Activated CD8-positive, alpha-beta T cell treated with anti-CD3 and anti-CD28 coated beads, Interleukin-2, amount 10 ng/mL, durations not matched to agents 7 days and 5 days (primary cell): ENCODE measurements at places on chromosomes 16 and 17. TPM values are rescaled to one million over a fixed set of nuclear protein-coding genes. Genes with fewer than 3 reads are reported as not detected.

CSH2 gene
- total RNA-seq, result not detected

FNDC8 gene
- total RNA-seq, result not detected

- no peaks in the 10 kb centered on the region for H3K36me3 ChIP-seq
- peaks cover 13% of the 10 kb centered on the region for H3K27me3 ChIP-seq
- H3K4me1 ChIP-seq, result no peaks in the 10 kb centered on the region
- no peak overlapping the region for H3K27ac ChIP-seq
- no peak for DNase-seq
- H3K4me3 ChIP-seq, result no peak overlapping the region
These were observed 14.1 kb upstream of the NKD1 start for GRCh38 chr16:50534091-50534490.

GRCh38 chr17:32488604-32489180, 1.9 kb downstream of the CDK5R1 start:
- H3K27me3 ChIP-seq, result no peaks in the 10 kb centered on the region
- H3K36me3 ChIP-seq, result peaks cover 27% of the 10 kb centered on the region
- peaks cover 60% of the 10 kb centered on the region for H3K4me1 ChIP-seq
- peak overlapping the region; percentile 34 for H3K27ac ChIP-seq
- no peak for DNase-seq

DNA sequence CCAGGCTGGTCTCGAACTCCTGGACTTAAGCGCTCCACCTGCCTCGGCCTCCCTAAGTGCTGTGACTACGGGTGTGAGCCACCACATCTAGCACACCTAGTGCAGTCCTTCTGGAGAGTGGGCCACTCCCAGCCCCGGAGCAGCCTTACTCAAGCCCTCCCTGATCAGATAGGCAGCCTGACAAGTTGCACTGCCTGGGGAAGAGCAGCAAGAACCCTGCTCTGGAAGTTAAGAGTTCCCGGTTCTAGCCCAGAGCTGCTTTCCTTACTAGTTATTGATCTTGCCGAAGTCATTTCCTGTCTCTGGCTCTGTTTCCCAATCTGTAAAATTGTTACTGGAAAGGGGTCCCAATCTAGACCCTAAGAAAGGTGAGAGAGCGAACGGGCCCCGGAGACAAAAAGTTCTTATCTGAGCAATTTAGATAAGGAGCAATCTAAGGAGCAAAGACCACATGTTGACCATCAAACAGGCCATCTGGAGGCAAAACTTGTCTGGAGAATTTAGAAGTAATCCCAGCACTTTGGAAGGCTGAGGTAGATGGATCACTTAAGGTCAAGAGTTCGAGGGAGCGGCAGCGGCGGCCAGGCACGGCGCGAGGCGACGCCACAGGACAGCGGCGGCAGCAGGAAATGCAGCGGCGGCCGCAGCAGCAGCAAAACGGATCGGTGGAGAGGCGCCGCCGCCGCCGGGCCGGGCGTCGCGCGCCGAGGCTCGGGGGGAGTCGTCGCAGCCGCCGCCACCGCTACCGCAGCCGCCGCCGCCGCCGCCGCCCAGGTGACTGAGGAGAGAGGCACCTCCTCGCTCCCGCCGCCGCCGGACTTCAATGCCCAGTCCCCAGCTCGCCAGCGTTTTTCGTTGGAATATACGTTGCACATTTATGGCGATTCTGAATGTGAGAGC, 4.3 kb upstream of the NAGLU start:
- peak; percentile 63 for DNase-seq
- H3K27ac ChIP-seq, result peak overlapping the region; percentile 74
- peaks cover 55% of the 10 kb centered on the region for H3K4me1 ChIP-seq
- H3K4me3 ChIP-seq, result peak overlapping the region; percentile 74
- peaks cover 7% of the 10 kb centered on the region for H3K27me3 ChIP-seq
- H3K36me3 ChIP-seq, result no peaks in the 10 kb centered on the region

GRCh38 chr17:27602721-27603420, 28.1 kb upstream of the LGALS9 start:
- H3K36me3 ChIP-seq, result peaks cover 25% of the 10 kb centered on the region
- H3K27ac ChIP-seq, result no peak overlapping the region
- DNase-seq, result peak; percentile 78
- no peak overlapping the region for H3K4me3 ChIP-seq
- H3K4me1 ChIP-seq, result peaks cover 16% of the 10 kb centered on the region
- no peaks in the 10 kb centered on the region for H3K27me3 ChIP-seq
